ENCODE measurements at places on chromosomes 5 and 9.

DNA sequence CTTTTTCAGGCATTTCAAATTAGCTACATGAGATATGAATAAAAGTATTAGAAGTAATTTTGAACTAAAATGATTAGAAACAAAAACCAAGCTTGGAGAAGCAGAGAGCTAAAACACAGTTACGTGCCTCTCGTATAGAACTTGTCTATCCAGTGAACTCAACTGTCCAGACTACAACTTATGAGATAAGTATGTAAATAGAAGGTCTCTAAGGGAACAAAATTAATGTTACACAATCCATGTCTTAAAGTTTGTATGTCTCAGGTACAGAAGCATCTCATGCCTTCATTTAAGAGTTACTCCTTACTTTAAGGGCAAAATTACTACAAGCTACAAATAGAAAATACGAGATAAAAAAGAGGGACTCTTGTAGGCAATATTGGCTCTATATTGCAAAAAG is 316.8 kb downstream of the CETN3 start:
- DNase-seq: no peak

- no peak for DNase-seq
Measured at GRCh38 chr5:56482363-56482762, 249.2 kb upstream of the ANKRD55 start.

DNA sequence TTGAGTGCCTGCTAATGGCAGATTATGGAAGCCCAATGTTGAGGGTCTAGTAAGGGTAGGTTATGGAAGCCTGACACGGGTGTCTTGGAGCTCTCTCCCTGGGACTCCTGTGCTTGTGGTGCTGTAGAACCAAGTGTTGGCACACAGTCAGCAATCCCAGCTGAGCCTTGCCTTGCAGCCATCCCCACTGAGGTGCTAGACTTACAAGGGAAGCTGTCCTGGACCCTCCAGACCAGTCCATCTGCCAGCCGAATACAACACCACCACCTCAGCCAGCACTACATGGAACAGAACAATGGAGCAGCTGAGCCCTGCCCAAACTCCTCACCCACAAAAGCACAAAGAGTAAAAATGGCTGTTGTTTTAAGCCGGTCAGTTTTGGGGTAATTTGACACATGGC is 90.5 kb upstream of the DNAH5 start:
- DNase-seq: no peak

DNA sequence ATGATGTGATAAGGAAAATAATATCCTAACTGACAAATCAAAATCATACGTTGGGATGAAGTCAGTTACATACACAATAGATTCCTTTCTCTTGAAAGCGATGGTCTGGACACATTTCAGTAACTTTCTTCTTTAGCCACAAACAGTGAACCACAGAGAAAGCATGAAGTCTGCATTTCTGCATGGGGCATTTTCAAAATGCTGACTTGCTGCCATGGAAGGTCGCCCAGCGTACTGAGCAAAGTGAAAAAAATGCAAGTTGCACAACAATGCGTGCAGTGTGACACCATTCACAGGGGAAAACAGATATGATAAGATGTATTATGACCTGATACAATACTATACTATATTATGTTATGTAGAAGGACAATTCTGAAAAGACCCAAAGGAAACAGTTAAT is 146.3 kb downstream of the SNX18 start:
- no peak for DNase-seq

DNA sequence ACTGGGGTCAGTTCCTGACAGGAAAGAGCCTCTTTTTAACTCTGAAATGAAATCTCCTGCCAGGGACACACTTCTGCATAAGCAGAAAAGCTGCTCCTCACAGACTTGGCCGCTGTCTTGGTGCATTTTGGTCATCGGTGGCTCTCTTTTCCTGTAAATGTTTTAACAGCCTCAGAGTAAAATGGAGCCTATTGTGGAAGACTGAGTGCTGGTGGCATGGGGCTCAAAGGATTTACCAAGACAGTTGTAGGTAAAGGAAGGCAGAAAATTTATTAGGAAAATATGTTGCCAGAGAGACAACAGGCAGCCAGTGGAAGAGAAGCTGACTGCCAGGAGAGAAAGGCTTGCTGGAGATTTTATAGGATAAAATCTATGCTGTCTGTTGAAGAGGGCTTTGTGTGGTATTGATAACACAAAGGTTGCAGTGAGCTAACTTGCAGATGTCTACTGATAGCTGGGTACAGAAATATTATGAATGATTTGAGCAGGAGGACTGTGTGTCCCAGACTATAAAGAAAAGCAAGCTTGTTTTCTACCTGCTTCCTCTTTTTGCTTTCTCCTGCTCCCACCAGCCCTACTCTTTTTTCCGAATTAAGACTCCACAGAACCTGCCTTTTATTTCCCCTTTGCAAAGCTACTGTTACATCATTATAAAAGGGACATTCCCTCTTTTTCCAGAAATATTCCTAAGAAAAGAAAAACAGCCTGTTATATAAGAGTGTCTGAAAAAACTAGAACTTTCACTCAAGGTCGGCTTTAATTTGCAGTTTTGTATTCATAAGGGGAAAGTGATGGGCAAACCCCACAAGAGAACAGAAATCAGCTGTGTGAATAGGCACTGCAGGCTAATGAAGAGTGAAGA is 27.9 kb upstream of the IFNA14 start:
- DNase-seq: no peak
